ENCODE measurements at places on chromosomes 3 and 15. TPM values are rescaled to one million over a fixed set of nuclear protein-coding genes. Genes with fewer than 3 reads are reported as not detected.

Gene COMMD4
- 96.2 TPM for total RNA-seq

Gene LRRC49
- total RNA-seq: 0.38 TPM

Gene STAB1
- 0.92 TPM for total RNA-seq

Gene LDHAL6B
- total RNA-seq: not detected

Gene RNU6-1
- not detected for total RNA-seq

Measured in natural killer cell treated with Interleukin-12 subunit alpha and Interleukin-12 subunit beta and Interleukin-15 and Interleukin-18, amount 100 ng/mL, for 72 hours (primary cell).